Activated naive CD4-positive, alpha-beta T cell (primary cell): ENCODE measurements at places on chromosomes 1 and 21.

GRCh38 chr1:173024543-173024942 is 26.2 kb downstream of the TNFSF18 start:
- no peak for DNase-seq

- no peak for DNase-seq
These were observed 288.6 kb downstream of the HHAT start for GRCh38 chr1:210617293-210617692.

DNA sequence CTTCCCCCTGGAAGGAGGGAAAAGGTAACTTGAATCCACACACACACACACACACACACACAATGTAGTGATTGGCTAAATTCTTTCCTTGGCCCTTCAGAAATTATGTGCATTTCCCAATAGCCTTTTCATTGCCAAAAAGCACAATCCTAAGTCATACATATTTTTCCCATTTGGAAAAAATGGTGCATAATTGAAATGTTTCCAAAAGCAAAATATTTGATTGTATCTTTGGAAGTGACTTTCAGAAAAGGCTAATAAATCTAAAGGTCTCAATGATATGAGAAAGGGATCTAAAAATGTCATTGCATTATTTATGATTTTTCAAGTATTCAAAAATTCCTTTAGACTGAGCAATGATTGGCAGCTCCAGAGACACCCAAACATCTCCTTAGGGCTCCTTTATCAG is 43.5 kb upstream of the NEK7 start:
- no peak for DNase-seq

DNA sequence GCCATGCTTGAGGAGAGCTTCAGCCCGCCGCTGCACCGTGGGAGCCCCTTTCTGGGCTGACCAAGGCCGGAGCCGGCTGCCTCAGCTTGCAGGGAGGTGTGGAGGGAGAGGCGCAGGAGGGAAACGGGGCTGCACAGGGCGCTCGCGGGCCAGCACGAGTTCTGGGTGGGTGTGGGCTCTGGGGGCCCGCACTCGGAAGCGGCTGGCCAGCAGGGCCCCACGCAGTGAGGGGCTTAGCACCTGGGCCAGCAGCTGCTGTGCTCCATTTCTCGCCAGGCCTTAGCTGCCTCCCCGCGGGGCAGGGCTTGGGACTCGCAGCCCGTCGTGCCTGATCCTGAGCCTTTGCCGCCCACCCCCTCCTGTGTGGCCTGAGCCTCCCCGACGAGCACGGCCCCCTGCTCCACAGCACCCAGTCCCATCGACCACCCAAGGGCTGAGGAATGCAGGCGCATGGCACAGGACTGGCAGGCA is 1554.0 kb downstream of the KCNT2 start:
- DNase-seq: no peak
